ENCODE measurements at places on chromosomes 5 and 9.

GRCh38 chr9:109616571-109617120 is 118.5 kb upstream of the PTPN3 start:
- DNase-seq, result no peak

GRCh38 chr5:1190837-1191239 is 10.6 kb upstream of the SLC6A19 start:
- no peak for DNase-seq

DNA sequence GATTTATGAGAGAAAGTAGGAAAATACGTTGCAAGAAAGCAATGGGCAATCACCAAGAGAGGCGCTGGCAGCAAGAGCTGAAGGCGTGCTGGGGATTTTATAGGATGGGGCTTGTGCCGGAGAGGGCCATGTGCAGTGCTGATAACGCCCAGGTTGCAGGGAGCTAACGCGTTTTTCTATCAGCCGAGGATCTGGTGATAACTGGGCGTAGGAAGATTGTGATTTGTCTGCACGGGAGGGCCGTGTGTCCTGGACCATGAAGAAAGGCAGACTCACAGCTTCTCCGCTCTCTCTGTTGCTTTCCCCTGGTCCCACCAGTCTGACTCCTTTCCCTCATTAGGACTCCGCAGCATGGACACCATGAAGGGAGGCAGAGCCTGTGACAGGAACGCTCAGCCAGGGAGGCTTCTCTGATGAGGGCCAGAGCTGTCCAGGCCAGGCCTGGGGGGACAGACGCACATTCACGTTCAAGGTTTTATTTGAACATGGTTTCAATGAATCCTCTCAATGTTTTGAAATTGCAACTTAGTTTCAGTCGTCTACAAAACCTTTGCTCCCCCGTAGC is 11.9 kb upstream of the CACNA1B start:
- no peak for DNase-seq

GRCh38 chr9:92026206-92027002 is 76.4 kb upstream of the ROR2 start:
- DNase-seq, result no peak

GRCh38 chr5:137718611-137719010 is 17.3 kb downstream of the KLHL3 start:
- DNase-seq, result no peak

DNA sequence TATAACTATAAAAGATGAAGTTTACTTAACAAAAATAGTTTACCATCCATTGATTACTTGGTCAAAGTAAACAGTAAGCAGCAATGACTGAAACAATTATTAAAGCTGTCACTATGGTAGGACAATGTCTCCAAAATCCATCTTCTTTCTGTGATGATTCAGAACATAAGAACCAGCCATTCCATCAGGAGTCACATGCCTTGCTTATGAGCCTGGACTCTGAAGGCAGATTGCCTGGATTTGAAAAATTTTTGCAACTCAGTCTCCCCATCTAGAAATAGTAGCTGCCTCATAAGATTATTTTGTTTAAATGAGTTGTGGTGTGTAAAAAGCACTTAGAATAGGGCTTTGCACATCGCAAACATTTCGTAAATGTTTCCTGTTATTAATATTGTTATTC is 136.2 kb downstream of the LIFR start:
- no peak for DNase-seq

GRCh38 chr5:149141224-149141956 is at the start of gene ABLIM3:
ABLIM3 (plus strand) TSS chr5:149141493; CDS start chr5:149142096, 603 bp downstream.
- DNase-seq, result peak; percentile 27

DNA sequence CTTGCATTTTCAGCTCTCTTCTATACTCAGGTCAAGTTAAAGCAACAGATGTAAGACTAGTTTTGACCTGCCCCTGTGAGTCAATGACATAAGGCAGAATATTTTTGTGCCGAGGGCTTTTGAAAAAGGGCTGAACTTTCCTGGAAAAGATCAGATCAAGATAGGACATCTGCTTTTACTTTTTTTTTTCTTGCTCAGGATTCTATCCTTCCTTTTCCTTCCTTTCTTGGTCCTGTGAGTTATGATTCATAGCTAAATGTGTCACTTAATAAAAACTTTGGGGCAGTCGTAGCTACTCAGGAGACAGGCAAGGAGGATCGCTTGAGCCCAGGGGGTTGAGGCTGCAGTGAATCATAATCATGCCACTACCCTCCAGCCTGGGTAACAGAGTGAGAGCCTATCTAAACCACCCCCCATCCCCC is 84.3 kb upstream of the BRINP1 start:
- DNase-seq, result no peak

GRCh38 chr5:97100476-97100875 is 41.9 kb downstream of the LIX1 start:
- no peak for DNase-seq
